Naive thymus-derived CD8-positive, alpha-beta T cell (primary cell): ENCODE measurements at places on chromosomes 12 and 14. TPM values are rescaled to one million over a fixed set of nuclear protein-coding genes. Genes with fewer than 3 reads are reported as not detected.

The USP44 gene
- polyA plus RNA-seq: 15.8 TPM

The HEATR5A gene
- 5.9 TPM for polyA plus RNA-seq

The CBLN3 gene
- polyA plus RNA-seq: 0.23 TPM

DNA sequence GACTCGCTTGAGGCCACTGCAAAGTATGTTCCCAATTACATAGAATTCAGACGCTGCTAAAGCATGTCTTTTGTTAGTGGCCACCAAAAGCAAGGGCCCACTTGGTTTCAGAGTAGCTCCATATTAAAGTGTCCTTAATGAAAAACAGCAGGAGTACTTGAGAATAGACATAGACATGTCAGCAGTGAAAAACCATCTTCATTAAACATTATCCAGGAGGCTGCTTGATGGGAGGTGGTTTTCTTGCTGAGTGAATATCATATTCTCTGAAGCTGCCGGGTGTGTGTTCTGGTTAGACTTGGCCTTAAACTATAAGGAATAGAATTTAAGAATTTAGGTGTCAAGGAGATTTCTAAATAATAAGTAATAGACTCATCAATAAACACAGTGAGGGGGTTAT lies 79.5 kb upstream of the CCDC198 start:
- no peaks in the 10 kb centered on the region for H3K36me3 ChIP-seq
- H3K27me3 ChIP-seq: no peaks in the 10 kb centered on the region
- no peak overlapping the region for H3K27ac ChIP-seq
- H3K4me1 ChIP-seq: no peaks in the 10 kb centered on the region
- DNase-seq: no peak

DNA sequence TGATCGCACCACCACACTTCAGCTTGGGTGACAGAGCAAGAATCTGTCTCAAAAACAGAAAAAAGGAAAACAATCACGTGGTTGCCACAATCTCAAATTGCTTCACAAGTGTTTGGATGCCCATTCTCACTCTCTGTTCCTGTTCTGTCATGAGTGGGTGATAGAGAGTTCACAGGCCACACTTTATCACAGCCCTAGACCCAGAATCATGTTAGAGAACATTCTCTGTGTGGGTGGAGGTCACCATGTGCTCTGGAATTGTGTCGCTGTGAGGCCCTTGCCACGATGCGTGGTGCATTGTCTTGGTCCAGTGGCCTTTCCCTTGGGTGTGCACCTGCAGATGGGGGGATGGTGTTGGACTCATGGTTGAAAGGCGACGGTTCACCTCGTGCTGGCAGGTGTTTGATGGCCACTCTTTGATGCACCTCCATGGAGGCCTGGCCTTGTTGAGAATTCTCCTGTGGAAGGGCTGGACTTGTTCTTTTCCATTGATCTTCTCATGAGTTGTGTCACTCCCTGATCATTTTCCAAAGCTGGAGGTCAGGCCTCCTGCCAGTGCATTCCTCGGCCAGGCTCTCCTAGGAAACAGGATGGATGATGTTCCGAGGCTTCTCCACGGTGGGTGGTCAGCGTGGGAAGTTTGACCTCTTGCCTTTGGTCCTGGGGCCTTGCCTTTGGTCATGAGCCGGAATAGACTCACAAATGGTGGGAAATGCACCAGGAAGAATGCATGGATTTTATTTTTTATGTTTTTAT lies 91.9 kb downstream of the SLC24A4 start:
- peaks cover 5% of the 10 kb centered on the region for H3K36me3 ChIP-seq
- H3K4me3 ChIP-seq: no peak overlapping the region
- H3K27ac ChIP-seq: no peak overlapping the region
- no peak for DNase-seq
- peaks cover 7% of the 10 kb centered on the region for H3K27me3 ChIP-seq
